ENCODE measurements at places on chromosomes 13 and 19. TPM values are rescaled to one million over a fixed set of nuclear protein-coding genes. Genes with fewer than 3 reads are reported as not detected.

KLK10 gene
- 7.7 TPM for total RNA-seq

STOML3 gene
- total RNA-seq, result not detected

CACNG6 gene
- not detected for total RNA-seq

IL12RB1 gene
- total RNA-seq, result not detected

CGB8 gene
- total RNA-seq, result not detected

Data from tracheal epithelial cell (primary cell).